ENCODE measurements at places on chromosomes 2 and 18. TPM values are rescaled to one million over a fixed set of nuclear protein-coding genes. Genes with fewer than 3 reads are reported as not detected.
A peak's percentile ranks its signal among the peaks of the same experiment; 100 is the strongest.

DNA sequence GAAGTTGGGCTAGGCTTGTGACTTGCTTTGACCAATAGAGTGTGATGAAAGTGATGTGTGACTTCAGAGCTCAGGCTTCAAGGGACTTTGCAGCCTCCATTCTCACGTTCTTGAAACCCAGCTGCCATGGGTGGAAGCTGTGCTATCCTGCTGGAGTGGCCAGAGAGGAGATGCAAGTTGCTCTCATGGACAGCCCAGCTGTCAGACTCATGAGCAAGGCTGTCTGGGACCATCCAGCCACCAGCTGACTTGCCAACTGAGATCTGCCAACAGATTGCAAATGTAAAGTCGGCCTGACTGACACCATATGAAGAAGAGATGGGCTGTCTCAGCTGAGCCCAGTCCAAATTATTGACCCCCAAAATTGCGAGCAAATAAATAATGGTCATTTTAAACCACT, 226.4 kb upstream of the CXCR4 start:
- no peak for DNase-seq

DNA sequence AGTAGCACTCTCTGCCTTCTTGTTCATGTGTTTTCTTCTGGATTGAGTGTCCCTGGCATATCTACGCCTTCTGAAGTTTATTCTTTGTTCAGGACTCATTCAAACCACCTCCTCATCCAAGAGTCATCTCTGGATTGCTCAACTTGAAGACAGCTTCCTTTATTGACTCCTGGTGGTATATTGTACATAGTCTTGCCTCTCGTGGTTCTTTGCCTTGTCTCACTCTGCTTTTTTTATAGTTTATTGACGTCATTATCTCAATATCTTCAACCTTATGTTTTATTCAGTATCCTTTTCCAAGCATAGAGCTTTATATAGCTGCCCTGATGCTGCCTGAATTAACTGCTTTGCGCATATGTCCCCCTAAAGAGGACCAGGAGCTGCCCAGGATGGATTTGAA, 161.7 kb downstream of the INSIG2 start:
- peak; percentile 78 for DNase-seq

Gene SPATA3
- not detected for total RNA-seq

Gene VIT
- total RNA-seq: not detected

Data from HT1080 (cell line).